ENCODE measurements at places on chromosomes 6 and 20.

- no peak for DNase-seq
Measured at GRCh38 chr6:147418523-147418922, 90.0 kb upstream of the SAMD5 start.

DNA sequence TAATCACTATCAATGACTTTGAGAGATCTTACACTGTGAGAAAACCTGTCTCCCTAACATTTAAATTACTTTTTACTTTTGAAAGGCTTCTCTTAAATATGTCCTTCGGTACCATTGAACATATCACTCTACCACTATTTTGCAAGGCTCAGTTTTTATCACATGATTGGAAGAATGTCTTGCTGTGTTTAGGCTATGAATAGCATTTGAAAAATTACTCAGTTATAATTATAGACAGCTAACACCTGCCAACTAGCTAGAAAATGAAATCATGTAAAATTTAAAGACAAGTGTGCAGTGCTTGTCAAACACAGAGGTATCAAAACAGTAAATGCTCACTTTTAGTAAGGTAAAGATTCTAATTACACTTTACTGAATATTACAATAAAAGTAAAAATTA, 11.0 kb downstream of the SESN1 start:
- DNase-seq: no peak

DNA sequence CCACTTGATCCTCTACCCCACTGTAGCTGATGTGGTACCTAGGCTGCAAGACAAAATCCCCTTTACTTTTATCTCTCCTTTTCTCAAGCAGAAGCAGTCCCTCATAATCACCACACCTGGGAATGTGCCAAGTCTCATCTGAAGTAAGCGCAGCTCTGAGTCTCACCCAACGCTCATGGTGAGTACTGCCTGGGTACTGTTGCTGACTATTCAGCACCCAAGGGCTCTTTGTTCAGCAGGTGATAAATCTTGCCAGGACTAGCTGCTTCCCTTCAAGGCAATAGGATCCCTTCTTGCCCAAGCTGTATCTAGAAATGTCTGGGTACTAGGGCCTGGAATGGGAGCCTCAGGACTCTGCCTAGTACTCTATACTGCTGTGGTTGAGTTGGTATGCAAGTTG, 70.9 kb downstream of the GCLC start:
- DNase-seq: no peak

DNA sequence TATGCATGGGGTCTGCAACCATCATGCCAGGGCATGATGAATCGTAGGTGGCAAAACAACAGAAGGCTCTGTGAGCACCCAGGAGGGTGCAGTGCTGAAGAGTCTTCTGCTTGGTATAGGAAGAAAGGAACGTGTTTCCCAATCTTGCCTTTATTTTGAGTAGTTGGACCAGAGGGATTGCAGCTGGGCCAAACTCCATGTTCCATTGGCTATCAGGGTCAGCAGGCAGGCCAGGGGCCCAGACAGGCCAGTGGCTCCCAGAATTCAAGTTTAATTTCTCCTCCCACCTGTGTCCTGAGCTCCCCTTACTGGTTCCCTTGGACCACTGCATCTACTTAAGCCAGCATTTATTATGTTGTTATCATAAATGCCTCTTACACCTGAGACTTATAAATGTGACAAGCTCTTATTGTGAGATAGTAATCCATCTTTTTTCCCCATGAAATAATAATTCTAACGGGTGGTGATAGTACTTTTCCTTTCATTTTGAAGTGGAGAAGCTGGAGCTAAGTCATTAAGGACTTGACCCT, 918 bp upstream of the TRIM38 start:
- DNase-seq: no peak

DNA sequence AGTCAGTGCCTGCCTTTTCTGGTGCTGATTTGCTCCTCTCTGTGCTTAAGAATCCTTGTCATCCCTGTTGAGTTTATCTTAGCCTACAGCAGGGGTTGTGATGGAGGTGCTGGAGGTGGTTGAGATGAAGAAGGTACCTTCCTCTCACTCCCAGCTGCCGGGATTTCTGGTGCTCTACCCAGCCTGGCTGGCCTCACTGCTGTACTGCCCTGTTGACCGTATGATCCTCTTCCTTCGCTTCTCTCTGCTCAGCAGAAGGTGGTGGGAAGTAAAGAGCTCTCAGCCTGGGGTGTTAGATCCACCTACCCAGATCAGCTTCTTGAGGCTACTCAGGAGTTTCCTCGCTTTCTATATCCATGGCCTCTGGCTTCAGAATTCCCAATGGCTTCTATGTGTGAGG, 101.0 kb upstream of the NXT1 start:
- DNase-seq: no peak

DNA sequence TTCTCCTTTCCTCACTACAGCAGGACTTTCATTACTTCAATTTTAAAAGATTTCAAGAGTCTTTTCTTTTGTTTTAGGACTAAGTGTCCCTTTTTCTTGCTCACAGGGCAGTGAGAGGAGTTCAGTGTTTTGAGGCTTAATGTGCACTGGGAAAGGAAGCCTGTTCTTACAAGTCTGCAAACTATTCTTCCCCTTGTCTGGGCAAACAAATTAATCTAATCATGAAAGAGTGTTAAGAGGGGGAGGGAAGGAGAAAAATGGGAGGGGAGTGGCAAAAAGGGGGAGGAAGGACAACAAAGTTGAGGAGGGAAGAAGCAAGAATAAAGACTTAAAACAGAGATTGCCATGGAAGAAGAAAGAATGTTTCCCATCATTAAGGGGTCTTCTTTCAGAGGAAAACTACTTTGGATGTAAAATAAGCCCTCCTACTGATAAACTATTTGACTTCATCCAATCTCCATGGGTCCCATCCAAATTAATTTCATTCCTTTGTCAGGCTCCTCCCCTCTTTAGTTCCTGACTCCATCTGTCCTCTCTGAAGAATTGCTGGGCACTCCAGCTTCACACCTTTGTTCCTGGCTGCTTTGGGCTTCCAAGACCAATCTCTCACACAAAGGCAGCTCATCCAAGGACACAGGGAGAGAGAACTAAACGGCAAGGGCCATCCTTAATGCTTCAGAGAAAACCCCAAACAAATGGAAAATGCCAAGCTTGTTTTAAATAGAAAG, 244.5 kb downstream of the TPBG start:
- no peak for DNase-seq

GRCh38 chr6:135861189-135861588, 9.7 kb downstream of the PDE7B start:
- no peak for DNase-seq

GRCh38 chr6:107185391-107185970, 70.2 kb upstream of the BEND3 start:
- DNase-seq: peak; percentile 32

GRCh38 chr6:157449610-157450009, 68.6 kb downstream of the ZDHHC14 start:
- DNase-seq: no peak

GRCh38 chr6:111711984-111712752, 106.5 kb upstream of the TRAF3IP2 start:
- no peak for DNase-seq

DNA sequence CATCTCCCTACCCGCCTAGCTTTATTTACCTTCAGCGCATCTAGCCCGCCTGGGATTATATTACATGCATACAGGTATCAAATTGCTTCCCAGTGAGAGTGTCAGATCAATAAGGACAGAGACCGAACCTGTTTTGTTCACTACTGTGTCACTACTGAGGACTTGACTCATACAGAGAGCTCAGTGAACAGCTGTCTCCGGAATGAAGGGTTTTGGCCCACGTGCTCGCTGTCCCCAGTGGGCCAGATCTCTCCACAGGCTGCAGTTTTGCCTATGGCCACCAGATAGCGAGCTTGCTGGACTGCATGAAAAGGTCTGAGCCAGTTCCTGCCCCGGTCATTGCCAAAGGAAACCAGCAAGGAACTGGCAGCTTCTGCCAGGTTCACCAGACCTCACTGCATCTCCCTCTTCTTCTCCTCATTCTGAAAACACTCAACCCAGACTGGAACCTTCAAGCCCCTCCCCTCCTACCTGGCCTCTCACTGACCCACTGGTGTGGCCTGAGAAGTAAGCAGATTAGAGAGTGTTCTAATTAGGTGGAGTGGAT, 150.8 kb downstream of the ZMYND8 start:
- no peak for DNase-seq

DNA sequence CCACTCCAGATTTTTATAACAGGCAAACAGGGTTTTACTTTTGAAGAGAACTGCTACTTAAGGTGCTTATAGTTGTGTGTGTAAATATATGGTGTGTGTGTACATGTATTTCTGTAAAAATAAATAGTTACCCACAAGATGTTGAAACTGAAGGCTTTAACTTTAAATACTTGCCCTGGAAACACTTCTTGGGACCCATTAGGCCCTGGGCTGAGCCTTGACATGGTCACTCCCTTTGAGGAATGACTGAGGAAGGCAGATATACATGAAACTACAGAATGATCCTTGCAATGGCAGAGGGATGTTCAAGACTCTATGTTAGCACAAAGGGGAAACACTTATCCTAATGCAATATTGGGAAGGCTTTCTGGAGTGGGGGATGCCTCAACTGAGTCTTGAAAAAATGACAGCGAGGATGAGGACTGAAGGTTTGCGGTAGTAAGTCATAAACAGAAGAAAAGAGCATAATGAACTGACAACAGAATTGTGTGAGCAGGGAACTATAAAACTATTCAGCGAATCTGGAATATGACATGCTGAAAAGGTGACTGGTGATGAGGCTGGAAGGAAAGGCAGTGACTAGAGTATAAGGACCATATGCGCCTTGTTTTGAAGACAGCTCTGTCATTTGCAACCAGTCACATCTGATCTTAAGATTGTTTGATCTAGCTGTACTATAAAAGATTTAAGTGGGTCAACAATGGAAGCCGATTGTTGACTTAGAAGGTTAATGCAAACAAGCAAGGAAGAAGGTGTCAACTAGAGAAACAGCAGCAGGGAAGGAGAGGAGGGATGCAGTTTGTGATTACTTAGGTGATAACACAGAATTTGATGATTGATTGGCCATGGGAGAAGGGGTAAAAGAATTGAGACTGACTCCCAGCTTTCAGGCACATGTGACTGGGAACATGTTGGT, 64.4 kb upstream of the COL21A1 start:
- no peak for DNase-seq

- DNase-seq: no peak
Measured at GRCh38 chr6:161546632-161547031, 272.8 kb upstream of the AGPAT4 start.

DNA sequence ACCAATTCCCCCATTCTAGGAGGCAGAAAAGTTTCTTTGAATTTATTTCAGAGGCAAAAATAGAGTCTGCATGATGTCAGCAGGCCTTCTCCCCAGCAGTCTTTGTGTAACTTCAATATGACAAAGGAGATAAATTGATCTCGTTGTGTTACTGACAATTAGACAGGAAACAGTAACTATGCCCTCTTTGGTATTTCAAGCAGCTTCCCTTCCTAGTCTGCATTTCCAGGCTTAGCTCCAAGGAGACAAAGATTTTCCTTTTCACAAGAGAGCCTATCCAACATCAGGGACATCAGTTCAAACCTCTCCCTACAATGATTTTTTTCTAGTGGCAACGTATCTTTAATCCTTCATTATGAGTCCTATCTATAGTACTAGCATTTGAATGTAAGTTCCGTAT, 245.9 kb upstream of the HSF2 start:
- no peak for DNase-seq

DNA sequence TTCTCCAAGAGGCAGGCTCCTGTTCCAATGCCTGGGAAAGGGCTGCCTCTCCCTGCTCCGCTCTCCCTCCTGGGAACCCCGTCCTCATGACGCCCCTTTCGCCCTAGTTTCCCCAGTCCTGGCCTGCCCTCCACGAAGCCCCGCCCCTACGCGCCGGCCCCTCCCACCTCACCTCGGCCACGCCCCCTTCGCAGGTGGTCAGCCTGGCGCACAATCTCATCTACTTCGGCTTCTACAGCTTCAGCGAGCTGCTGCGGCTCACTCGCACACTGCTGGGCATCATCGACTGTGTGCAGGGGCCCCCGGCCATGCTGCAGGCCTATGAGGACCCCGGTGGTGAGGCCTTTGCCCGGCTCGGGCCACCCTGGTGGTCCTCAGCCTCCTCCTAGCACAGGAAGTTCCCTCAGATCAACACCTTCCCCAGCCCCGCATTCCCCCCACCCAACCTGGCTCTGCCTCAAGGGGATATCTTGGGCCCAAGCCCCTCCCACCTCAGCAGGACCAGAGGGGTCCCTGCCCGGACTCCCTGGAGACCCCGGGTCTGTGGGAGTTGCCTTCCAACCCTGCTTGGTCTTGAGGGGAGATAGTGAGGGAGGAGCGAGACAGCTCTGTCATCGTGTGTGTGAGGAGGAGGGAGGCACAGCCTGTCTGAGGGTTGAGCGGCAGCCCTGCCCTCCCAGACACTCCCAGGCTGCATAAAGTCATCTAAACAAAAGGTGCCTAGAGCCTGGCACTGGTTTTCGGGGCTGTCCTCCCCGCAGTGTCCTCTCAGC, 40.3 kb downstream of the UQCC2 start:
- DNase-seq: no peak

GRCh38 chr6:89068695-89069094, 11.9 kb upstream of the PNRC1 start:
- DNase-seq: no peak

- DNase-seq: no peak
Measured at GRCh38 chr6:69623357-69623756, 173.5 kb downstream of the LMBRD1 start.

DNA sequence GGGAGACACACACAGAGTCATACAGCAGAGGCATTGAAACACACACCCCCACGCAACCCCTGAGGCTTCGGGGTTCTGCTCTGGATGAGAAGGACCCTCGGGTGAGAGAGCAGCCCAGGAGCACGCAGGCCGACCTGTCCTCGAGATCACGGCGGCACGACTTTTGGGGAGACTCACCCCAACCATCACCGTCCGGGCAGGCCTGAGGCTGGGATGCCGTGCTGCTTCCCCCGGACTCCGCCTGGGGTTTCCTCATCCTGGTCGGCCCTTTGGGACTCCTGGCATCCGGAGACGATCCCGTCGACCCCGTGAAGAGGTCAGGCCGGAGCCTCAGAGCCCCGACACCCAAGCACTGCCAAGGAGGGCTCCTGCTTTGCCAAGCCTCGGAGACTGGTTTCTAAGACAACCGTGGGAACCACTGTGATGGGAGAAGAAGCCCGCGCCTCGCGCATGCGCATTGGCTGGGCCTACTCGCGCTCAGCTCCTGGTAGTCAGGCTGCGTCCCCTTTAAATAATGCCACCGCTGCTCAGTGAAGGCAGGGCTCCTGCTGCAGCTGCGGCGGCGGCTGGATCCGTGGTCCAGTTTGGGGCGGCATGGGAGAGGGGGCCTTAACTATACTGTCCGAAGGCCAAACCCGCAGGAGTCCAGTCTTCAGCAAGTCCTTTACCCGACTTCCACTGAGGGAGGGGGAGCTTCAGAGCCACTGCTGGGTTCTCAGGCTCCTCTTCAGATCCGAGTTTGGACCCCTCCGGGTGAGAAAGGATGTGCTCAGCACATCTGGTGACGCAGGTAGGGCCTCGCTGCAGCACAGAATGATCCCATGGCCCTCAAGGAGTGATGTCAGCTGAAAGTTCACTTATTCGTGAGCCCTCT, 171.4 kb upstream of the ZNF337 start:
- peak; percentile 50 for DNase-seq

DNA sequence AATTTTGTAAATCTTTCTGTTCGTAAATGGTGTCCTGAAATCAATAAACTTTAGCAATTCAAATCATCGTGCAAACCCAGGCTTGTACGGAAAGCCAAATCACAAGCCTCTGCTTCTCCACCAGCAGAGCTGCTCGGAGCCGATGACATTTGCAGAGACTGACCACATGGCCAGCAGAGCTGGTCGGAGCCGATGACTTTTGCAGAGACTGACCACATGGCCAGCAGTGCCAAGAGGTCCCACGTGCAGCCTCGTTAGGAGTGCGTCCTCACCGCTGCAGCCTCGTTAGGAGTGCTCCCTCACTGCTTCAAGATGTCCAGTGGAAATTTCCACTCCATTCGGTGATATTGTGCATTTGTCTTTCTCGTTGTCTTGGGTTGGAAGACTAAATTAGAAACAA, 28.5 kb downstream of the SMOC2 start:
- no peak for DNase-seq

Measured in left renal cortex interstitium (tissue), 4 donors.